CD8-positive, alpha-beta memory T cell (primary cell): ENCODE measurements at places on chromosomes 1 and 21. TPM values are rescaled to one million over a fixed set of nuclear protein-coding genes. Genes with fewer than 3 reads are reported as not detected.

GABRD gene
- not detected for total RNA-seq

CAPN8 gene
- not detected for total RNA-seq

SYPL2 gene
- total RNA-seq, result not detected

OR2AK2 gene
- total RNA-seq, result not detected
